ENCODE measurements at places on chromosomes 2 and 18.

GRCh38 chr18:13414521-13414920 lies 196.0 kb downstream of the LDLRAD4 start:
- DNase-seq = no peak

DNA sequence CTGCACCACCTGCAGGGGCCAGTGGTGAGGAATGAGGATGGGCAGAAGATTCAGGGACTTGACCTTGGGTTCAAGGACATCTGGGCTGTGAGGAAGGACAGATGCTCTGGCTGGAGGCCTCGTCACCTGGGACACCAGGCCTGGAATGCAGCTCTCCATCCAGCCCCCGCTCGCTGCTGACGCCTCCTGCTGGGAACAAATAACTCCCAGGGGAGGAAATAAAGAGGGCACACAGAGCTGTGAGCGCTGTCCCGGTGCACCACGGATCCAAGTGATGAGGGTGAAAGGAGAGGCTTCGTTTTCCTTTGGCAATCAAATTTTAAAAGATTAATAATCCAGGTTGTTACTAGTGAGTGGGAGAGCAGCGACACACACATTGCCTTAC lies 368.0 kb upstream of the MYT1L start:
- no peak for DNase-seq

DNA sequence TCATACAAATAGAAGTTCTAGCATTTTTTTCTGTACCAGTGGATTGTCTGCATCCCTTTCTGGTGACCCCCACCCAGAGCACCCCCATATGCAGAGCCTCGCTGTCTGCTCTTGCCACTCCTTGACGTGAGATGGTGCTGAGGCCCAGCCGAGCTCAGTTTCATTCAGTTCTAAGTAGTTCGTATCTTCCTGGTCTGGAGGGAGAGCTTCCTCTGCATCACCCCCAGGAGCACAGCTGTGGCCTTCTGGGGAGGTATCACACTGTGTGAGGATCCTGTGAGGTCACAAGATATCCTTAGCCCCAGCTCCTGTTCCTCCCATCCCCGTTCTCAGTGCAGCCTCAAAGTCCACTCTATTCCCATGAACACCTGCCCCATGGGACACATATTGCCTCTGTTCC lies 132.7 kb downstream of the PTGR3 start:
- no peak for DNase-seq

- DNase-seq = no peak
Observed at GRCh38 chr2:217363470-217363869, 503.6 kb upstream of the TNP1 start.

GRCh38 chr18:45243340-45244110 lies 371.8 kb upstream of the SLC14A2 start:
- no peak for DNase-seq

DNA sequence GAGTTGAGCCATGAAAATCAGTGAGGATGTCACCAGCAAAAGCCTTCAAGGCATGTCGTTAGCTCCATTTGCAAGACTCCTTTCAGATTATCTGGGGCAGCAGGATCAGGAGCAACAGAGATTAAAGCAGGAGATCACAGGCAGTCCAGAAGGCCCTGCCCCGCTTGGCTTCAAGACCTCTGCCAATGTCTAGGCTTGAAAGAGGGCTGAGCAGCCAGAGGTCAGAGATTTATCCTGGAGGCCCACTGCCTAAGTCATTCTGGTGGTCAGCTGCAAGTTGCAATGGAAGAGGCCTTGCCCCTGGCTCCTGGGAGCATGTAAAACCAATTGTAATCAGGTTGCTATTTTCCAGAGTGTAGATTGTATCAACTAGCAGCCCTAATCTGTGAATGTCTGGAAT lies 416.5 kb downstream of the BCL11A start:
- no peak for DNase-seq

DNA sequence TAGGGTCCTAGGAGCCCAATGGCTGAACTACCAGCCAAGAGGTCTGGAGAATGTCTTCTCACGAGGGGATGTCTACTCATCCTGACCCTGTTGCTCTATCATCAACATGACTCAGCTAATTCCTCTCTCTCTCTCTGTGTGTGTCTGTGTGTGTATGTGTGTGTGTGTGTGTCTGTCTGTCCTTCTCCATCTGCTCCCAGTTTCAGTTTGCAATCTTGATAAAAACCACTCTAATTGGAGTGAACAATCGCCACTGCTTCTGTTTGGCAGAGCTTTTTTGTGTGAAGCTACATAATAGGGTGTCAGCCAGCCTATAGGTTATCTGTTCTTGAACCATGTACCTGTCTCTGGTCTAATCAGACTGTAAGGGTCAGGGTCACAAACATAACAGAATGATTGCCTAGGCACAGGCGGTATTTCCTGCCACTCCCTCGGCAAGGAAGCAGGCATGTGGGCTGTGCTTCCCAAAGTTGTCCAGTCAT lies 219.8 kb downstream of the SH3BP4 start:
- DNase-seq = no peak

DNA sequence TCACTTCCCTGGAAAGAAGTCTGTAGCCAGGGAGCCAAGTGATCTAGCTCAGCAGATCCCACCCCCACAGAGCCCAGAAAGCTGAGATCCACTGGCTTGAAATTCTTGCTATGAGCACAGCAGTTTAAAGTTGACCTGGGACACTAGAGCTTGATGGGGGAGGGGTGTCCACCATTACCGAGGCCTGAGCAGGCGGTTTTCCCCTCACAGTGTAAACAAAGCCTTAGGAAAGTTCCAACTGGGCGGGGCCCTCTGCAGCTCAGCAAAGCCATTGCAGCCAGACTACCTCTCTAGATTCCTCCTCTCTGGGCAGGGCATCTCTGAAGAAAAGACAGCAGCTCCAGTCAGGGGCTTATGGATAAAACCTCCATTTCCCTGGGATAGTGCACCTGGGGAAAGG lies 887.2 kb upstream of the LRATD1 start:
- no peak for DNase-seq
